WTC11 (cell line): ENCODE measurements at places on chromosomes 12 and 14. TPM values are rescaled to one million over a fixed set of nuclear protein-coding genes. Genes with fewer than 3 reads are reported as not detected.

- H3K27me3 ChIP-seq: no peaks in the 10 kb centered on the region
- no peak for DNase-seq
- no peaks in the 10 kb centered on the region for H3K36me3 ChIP-seq
- H3K27ac ChIP-seq: no peak overlapping the region
- H3K4me1 ChIP-seq: no peaks in the 10 kb centered on the region
Measured at GRCh38 chr12:117662620-117663395, 301.4 kb upstream of the NOS1 start.

SERPINA10 gene
- 0.04 TPM in 1 of 3 replicates, not detected in the others for total RNA-seq

- H3K27me3 ChIP-seq: peaks cover 4% of the 10 kb centered on the region
- H3K4me3 ChIP-seq: no peak overlapping the region
- H3K27ac ChIP-seq: no peak overlapping the region
- no peak for DNase-seq
Measured at GRCh38 chr12:129339336-129339735, 486.1 kb downstream of the GLT1D1 start.

DNA sequence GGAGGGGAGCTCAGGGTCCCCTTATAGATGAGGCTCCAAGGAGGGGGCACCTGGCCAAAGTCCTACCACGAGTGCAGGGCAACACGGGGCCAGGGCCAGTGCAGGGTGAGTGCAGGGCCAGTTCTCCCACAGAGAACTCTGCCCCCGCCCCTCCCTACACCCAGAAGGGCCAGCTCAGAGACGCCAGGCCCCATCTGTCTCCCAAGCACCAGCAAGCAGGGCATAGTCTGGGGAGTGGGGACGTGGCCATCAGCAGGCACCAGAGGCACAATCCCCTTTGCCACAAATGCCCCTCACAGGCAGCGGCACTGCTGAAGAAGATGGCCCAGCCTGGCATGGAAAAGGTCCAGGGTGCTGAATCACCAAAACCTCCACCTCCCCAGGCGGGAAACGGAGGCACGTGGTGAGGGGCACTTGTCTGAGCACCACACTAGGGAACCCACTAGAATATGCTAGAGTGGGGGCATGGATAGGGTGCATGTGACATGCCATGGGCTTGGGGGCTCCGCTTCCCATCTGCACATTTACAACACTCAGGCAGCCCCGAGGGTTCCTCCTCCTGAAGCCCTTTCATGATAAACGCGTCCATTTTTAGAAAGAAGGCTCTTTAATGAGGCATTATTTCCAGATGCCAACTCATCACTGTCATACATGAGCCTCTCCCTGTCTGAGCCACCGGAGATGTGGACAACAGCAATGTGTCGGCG lies 17.8 kb downstream of the CCDC85C start:
- H3K36me3 ChIP-seq: no peaks in the 10 kb centered on the region
- no peaks in the 10 kb centered on the region for H3K27me3 ChIP-seq
- peaks cover 15% of the 10 kb centered on the region for H3K4me1 ChIP-seq

- H3K27ac ChIP-seq: no peak overlapping the region
- peaks cover 5% of the 10 kb centered on the region for H3K4me1 ChIP-seq
- H3K36me3 ChIP-seq: no peaks in the 10 kb centered on the region
- H3K4me3 ChIP-seq: no peak overlapping the region
Measured at GRCh38 chr14:55117803-55118441, 11.1 kb upstream of the LGALS3 start.

- peaks cover 37% of the 10 kb centered on the region for H3K4me1 ChIP-seq
- H3K36me3 ChIP-seq: no peaks in the 10 kb centered on the region
- H3K27ac ChIP-seq: no peak overlapping the region
- no peak for DNase-seq
Measured at GRCh38 chr14:88852632-88853031, 28.2 kb downstream of the TTC8 start.

ALDH1L2 gene
- 3.5 to 7.7 TPM (median 5.5 TPM) in 3 replicates for total RNA-seq

DNA sequence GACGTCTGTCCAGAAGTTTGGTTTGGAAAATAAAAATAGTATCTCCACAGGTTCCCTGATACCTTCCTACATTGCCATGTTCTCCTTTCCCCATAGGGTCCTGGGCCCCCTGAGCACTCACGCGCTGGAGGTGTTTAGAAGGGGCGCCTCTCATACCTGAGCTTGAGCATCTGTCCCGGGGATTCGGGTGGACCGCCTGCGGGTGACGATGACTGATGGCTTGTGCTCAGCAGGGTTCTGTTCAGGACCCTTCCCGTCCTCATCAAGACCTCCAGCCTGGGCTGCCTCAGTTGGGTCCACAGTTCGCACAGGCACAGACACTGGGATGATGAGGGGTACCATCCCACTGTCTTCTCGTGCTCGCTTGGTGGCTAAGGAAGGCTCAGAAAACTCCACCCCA lies 22.7 kb upstream of the PNMA1 start:
- no peak for DNase-seq
- no peak overlapping the region for H3K4me3 ChIP-seq
- H3K27ac ChIP-seq: peak overlapping the region; percentile 50; the same call in 1 of the 2 replicates
- H3K27me3 ChIP-seq: no peaks in the 10 kb centered on the region
- peaks cover 14% of the 10 kb centered on the region for H3K36me3 ChIP-seq
- H3K4me1 ChIP-seq: peaks cover 19% of the 10 kb centered on the region

- no peak overlapping the region for H3K4me3 ChIP-seq
- no peaks in the 10 kb centered on the region for H3K4me1 ChIP-seq
- H3K36me3 ChIP-seq: no peaks in the 10 kb centered on the region
- H3K27me3 ChIP-seq: peaks cover 10% of the 10 kb centered on the region
Measured at GRCh38 chr12:47534695-47535094, 171.1 kb downstream of the RPAP3 start.

- no peak overlapping the region for H3K27ac ChIP-seq
- H3K36me3 ChIP-seq: no peaks in the 10 kb centered on the region
- DNase-seq: no peak
- no peaks in the 10 kb centered on the region for H3K27me3 ChIP-seq
- H3K4me3 ChIP-seq: no peak overlapping the region
Measured at GRCh38 chr14:42163136-42163535, 556.5 kb downstream of the LRFN5 start.

TMEM233 gene
- 0.16 to 0.28 TPM in 2 of 3 replicates, not detected in the other for total RNA-seq

SLC39A2 gene
- total RNA-seq: 0.14 TPM in 1 of 3 replicates, not detected in the others

GRCh38 chr12:25056486-25057130 lies 107.7 kb upstream of the BCAT1 start:
- H3K36me3 ChIP-seq: no peaks in the 10 kb centered on the region
- no peak overlapping the region for H3K27ac ChIP-seq
- peaks cover 8% of the 10 kb centered on the region for H3K4me1 ChIP-seq

FAM186B gene
- total RNA-seq: 0.16 to 0.39 TPM (median 0.21 TPM) in 3 replicates

- no peak overlapping the region for H3K27ac ChIP-seq
- H3K27me3 ChIP-seq: no peaks in the 10 kb centered on the region
- no peak overlapping the region for H3K4me3 ChIP-seq
- DNase-seq: no peak
- no peaks in the 10 kb centered on the region for H3K36me3 ChIP-seq
Measured at GRCh38 chr14:22174412-22175277, 414.4 kb downstream of the DAD1 start.
